ENCODE measurements at places on chromosomes 5 and 9. TPM values are rescaled to one million over a fixed set of nuclear protein-coding genes. Genes with fewer than 3 reads are reported as not detected.

Gene SLC6A19
- 295 TPM for polyA plus RNA-seq

DNA sequence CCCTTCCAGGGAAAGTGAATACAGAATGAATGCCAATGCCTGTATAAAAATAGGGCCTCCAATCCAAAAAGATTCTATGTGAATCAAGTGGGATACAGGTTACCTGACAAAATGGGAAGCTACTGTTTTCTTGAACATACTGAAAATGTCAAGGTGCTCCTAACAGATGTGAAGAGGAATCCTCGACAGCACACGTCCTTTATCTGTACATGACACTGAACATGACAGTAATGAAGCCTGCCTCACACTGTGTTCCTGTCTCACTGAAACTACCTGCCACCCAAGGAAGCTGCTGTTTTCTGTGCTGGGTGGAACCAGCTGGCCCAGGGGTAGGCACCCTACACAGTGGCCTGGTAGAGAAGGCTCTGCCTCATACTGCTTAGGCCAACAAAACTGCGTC is 165.3 kb upstream of the RAPGEF1 start:
- no peaks in the 10 kb centered on the region for H3K4me1 ChIP-seq
- no peak for DNase-seq
- H3K27me3 ChIP-seq, result no peaks in the 10 kb centered on the region

DNA sequence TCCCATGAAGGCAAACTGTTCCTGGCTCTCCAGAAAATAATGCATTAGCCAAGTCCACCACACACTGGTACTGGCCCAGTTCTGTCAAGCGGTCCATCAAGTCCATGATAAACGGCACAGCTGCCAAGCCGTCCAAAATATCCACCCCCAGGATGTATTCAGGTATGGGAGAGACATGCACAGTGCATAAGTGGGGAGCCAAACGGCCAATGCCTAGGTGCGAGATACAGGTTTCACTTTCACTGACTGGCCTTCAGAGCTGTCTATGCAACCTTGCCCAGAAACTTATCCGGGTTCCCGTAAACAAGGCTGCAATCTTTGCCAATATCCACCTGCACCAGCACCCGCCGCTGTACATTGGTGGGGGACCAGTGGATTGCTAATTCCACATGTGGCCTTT is 795.8 kb downstream of the EFNA5 start:
- H3K4me3 ChIP-seq, result no peak overlapping the region
- DNase-seq, result no peak
- no peaks in the 10 kb centered on the region for H3K27me3 ChIP-seq
- no peak overlapping the region for H3K27ac ChIP-seq
- H3K4me1 ChIP-seq, result no peaks in the 10 kb centered on the region
- H3K36me3 ChIP-seq, result no peaks in the 10 kb centered on the region

GRCh38 chr9:97502984-97503861 is 1.8 kb downstream of the TMOD1 start:
- H3K27me3 ChIP-seq, result peaks cover 63% of the 10 kb centered on the region
- H3K36me3 ChIP-seq, result no peaks in the 10 kb centered on the region
- H3K4me1 ChIP-seq, result peaks cover 12% of the 10 kb centered on the region
- no peak overlapping the region for H3K27ac ChIP-seq
- no peak for DNase-seq

- H3K27ac ChIP-seq, result no peak overlapping the region
- no peaks in the 10 kb centered on the region for H3K36me3 ChIP-seq
- no peak overlapping the region for H3K4me3 ChIP-seq
- H3K27me3 ChIP-seq, result no peaks in the 10 kb centered on the region
- H3K4me1 ChIP-seq, result no peaks in the 10 kb centered on the region
These were observed 585.3 kb downstream of the EBF1 start for GRCh38 chr5:158514319-158514985.

DNA sequence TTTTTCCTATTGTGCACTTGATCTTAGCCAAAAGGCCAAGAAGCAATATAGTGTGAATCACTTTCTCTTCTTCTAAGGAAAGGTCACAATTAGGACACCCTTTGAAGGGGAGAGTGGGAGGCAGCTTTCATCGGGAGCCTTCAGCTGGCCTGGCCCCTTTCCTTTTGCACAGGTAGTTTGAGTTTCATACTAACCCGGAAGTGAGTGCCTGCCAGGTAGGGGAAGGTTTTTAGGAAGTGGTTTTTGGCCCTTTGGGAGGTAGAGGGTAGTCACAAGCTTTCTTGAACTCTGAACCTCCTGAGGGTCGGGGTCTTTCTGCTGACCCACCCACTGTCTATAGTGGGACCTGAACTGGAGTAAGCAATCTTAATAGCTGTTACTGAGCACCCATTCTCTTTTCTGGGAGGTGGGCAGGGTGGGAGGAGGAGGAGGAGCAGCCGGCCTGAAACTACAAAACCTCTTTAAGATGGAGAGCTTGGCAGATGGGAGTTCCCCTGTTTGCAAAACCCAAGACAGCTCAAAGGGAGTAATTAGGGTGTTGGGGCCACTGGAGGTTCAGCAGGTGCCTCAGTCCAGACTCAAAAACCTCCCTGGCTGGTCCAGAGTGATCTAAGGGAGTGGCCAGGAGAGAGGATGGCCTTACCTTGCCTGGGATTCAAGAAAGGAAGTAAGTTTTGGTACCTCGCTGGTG is 6.0 kb downstream of the LARP1 start:
- peaks cover 5% of the 10 kb centered on the region for H3K36me3 ChIP-seq
- no peak for DNase-seq
- H3K27ac ChIP-seq, result no peak overlapping the region
- peaks cover 21% of the 10 kb centered on the region for H3K4me1 ChIP-seq
- H3K4me3 ChIP-seq, result no peak overlapping the region

DNA sequence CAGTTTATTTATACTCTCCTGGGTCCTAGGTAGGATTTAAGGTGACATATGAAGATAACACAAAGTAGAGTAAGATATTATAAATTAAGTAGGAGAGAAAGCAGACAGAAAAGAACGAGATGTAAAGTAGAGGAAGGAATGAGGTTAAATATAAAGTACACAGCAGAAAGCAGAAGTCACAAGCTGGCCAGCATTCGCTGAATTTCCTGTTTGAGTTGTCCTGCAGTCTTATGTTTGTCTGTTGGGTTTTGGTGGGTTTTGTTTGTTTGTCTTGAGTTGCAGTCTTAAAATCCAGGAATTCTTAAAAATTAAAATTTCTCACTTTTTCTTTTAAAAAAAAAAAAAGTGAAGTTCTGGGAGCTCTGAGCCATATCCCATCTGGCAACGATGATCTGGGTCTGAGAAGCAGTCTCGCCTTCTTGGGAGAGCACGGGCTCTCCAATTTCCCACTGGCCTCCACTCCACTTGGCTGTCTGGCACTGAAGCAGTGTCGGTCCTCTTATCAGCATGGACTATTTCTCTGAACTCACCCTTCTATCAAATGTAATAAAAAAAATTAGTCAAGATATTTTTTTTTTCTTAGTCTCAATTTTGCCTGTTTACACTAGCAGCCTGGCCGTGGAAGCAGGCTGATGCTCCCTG is 2.0 kb downstream of the S100Z start:
- no peak overlapping the region for H3K4me3 ChIP-seq
- DNase-seq, result no peak
- no peak overlapping the region for H3K27ac ChIP-seq
- no peaks in the 10 kb centered on the region for H3K27me3 ChIP-seq

Measured in large intestine (tissue), 12 donors.